ENCODE measurements at places on chromosomes 16 and 17.

DNA sequence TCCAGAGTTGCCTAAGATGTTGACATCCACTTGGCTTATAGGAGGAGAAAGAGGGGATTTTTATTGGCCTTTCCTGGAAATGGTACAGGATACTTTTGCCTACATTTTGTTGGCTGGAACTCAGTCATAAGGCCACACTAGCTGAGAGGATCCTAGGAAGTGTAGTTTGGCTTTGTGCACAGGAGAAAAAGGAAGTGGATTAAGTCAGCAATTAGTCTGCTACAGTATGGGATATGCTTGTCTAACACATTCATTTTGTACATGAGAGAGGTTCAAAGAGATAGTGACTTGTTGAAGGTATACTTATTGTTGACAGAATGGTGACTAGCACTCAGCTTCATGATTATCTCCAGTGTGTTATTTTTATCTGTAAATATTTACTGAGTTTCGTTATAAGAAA, 10.3 kb downstream of the UTP18 start:
- no peak for DNase-seq

DNA sequence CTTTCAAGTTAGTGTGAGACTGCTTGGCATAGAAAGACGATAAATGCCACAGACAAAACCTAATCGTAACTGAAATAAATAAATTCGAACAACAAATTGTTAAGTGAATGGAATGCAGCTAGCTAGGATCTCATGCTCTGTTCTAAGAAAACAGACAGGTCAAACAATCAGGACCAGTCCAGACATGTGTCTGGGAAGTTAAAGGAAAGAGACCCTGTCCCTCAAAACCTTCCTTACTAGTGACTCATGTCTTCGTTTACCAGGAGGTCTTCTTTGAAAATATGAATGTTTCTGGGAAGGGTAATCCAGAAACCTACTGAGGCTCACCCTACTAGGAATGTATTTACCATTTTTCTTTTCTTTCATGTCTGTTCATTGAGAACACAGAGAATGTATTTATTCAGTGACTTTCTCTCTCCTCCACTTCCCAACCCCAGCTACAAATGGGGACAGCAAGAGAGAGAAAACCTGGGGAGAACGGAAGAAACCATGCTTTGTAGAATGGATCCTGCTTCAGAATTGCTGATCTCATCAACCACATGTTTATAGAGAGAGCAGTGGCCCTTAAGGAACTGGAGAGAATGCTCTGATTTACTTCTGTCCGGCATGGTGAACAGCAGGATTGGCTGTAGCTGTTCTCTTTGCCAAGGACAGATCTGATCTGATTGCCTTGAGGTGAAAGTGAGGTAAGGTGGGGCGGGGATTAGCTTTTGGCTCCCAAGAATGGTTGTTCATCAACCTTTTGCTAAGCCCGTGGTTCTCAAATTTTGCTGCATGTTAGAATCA, 39.4 kb upstream of the DHX8 start:
- no peak for DNase-seq

- DNase-seq: no peak
Measured at GRCh38 chr17:81371910-81372760, 23.1 kb upstream of the BAHCC1 start.

GRCh38 chr17:63641692-63642448, 19.7 kb downstream of the MAP3K3 start:
- no peak for DNase-seq

DNA sequence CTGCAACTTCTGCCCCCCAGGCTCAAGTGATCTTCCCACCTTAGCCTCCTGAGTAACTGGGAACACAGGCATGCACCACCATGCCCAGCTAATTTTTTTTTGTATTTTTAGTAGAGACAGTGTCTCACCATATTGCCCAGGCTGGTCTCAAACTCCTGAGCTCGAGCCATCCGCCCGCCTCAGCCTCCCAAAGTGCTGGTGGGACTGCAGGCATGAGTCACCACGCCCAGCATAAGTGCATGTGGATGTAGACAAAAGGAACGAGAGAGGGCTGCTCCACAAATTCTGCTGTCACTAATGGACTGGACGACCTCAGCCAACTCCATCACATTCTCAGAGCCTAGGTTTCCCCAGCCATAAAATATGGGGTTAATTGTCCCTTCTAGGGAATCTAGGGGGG, 7.7 kb upstream of the SP2 start:
- no peak for DNase-seq

DNA sequence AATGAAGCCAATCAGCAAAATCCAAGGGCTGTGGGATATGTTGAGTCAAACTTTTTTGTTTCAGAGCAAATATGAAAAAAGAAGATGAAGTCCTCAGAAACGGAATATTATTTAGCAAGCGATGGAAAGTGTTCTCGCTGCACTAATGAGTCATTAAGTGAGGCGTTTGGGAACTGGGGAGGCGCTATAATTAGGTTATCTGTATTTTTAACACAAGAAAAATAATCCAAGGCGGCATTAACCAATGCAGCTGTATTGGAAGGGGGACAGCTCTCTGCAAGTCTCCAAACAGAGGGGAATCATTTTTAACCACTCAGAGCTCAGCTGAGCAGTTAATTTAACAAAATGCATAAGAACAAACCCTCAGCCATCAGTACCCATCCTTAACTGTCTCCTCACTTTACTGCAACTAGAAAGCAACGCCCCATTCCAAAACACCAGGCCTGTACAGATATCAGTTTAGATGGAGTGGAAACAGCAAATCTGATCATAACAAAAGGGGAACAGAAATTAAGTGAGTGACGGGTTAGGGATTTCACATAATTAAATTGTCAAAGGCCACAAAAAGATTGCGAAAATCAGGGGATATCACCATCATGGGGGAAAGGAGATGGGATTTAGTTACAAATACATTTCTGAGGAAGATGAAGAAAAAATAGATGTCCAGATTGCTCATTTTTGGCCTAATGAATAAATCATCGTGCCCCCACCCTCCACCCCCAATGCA, 211.0 kb upstream of the TOX3 start:
- no peak for DNase-seq

GRCh38 chr16:27665881-27666280, 115.9 kb downstream of the KATNIP start:
- DNase-seq: no peak

GRCh38 chr16:58026705-58027160, 1.2 kb downstream of the MMP15 start:
- DNase-seq: no peak

DNA sequence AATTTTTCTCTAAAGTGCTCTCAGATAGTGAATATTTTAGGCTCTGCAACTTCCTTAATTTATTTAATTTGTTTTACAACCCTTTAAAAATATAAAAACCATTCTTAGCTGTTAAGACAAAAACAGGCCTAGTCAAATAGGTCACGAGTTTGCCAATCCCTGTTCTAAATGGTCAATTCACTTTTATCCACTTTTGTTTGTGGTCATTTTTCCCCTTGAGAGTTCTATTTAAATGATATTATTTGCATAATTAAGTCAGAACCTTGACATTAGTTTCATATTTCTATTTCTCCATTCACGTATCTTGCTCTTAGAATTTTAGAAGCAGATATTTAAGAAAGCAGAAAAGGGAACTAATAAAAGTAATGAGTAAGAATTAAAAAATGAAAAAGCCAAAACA, 4.0 kb downstream of the AMFR start:
- DNase-seq: no peak

DNA sequence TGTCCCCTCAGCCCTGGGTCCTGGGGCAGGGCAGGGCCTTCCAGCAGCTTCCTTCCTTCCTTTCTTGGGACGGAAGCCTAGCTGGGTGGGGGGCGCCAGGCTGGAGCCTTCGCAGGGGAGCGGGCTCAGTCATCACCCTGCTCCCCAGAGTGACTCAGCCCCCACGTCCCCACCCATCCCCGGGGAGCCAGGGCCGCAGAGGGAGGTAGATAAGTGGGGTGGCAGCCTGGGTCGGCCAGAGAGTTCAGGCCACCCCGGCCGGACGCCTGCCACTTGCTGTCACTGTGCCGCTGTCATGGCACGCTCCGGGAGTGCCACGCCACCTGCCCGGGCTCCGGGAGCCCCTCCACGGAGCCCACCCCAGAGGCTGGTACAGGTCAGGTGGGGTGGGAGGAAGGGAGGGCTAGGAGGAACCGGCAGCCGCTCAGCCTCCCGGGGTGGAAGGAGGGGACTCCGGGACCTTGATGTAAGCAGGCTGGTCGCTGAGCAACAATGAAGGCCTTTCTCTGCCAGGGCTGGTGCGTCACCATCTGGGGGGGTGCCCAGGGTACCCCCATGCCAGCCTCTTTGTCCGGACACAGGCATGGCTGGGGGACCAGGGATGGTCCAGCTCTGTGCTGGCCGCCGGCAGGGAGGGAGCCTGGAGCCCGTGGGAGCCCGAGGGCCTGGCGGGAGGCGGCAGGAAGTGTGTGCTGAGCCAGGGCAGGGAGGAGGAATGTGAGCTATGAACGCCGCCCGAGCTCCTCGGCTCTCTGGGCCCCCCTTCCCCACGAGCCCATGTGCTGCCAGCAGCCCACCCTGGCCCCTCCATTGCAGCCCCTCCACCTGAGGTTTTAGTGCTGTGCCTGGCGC, 6.6 kb downstream of the NHERF2 start:
- DNase-seq: no peak

DNA sequence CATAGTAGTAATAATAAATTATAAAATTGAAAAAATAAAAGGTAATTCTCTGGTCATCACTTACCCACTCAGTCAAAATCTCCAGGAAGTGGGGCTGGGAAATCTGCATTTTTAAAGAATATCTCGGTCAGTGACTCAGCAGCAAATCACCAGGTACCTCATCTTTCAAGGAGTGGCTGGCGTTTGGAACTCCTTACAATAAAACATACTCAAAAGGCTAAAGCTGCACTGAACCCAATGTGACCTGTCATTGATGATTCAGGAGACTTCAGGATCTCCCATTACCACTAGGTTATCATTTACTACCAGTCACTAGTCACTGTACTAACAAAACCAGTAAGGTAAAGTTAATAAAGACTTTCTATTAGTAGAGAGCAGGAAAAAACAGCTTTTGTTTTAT, 21.5 kb upstream of the RFFL start:
- no peak for DNase-seq

- no peak for DNase-seq
Measured at GRCh38 chr17:17845046-17845775, 8.4 kb upstream of the SREBF1 start.

Measured in right renal cortex interstitium (tissue), 3 donors.